T1000 (cell line): ENCODE measurements at places on chromosomes 12 and 14.

DNA sequence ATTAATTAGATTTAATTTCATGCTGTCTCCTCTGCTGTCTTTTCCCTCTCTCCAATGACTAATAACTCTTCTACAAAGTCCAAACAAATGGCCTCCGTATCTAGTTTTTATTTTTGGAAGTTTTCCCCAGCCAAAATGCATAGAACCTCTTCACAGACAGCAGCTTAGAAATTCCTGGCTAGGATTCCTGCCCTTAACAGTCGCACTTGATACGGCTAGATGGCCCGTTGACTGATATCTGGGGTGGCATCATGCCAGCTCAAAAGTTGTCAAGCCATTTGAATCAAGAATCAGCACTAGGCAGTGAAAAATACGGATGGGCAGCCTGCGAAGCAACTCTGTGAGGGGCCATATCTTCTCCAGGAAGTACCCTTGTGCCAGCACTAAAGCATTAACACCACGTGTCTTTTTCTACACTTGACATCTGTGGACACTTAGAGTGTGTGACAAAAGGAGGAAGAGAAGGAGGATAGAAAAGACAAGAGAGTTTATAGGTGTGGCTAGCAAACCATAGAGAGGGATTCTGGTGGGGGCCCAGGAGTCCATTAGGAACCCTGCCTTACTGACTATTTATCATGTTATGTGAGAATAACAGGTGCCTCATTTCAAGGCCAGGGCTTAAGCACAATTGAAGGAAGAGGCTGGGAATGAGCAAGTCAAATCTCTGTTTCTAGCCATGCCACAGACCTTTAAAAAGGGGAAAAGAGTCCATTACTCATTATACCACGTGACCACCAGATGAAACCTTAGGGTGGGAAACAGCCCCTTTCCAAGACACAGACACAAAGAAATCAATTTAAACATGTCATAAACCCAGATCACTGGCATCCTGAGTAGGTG is 39.2 kb upstream of the KRR1 start:
- DNase-seq: no peak

GRCh38 chr14:77302926-77303325 is 17.8 kb downstream of the POMT2 start:
- DNase-seq: no peak

DNA sequence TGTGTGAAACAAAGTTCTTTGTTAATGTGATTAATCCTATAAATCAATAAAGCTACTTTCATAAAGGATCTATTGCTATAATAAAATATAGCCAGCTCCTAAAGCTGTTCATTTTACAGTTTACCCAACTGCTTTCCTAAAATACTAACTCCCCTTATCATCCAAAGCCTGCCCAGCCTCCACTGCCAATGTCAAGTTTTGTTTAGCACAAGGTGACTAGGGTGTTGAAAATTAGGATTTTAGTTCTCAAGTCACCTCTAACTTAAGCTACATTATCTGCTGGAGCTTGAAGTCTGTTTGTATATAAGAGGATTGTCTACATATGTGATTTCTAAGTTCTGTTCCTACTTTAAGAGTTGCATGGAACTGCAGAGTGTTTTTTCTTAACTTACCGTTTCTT is 86.3 kb downstream of the CCER1 start:
- no peak for DNase-seq

GRCh38 chr12:106020736-106021135 is 118.0 kb downstream of the NUAK1 start:
- no peak for DNase-seq

- DNase-seq: no peak
These were observed 297.5 kb downstream of the RPAP3 start for GRCh38 chr12:47408171-47408871.

DNA sequence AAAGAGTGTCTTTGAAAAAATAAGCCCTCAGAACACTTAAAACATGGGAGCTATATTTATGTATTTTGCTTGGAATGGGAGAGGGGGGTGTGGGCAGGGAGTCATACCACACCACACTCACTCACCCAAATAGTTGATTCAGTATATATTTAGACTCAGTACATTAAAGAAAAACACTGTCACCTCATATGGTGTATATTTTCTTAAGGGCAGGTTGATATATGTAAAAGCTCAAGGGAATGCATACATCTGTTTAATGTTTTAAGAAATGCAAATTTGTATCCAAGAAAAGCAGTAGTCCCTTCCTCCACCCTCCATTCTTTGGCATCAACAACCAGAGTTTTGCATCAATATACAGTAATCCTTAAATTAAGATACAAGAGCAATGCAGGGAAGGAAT is 1.4 kb downstream of the NFYB start:
- no peak for DNase-seq

DNA sequence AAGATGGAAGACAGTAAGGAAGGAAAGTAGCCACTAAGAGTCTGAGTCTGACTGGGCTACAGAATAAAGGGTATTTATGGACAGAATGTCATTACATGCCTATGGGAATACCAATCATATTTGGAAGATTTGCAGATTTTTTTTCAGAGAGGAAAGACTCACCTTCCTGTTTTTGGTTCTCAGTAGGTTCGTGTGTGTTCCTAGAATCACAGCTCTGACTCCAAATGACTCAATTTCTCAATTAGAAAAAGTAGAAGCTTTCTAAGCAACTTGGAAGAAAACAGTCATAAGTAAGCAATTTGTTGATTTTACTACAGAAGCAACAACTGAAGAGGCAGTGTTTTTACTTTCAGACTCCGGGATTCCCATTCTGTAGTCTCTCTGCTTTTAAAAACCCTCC is 15.4 kb upstream of the PAPLN start:
- no peak for DNase-seq
